ENCODE measurements at places on chromosomes 13 and 19.

GRCh38 chr13:106484084-106484483, 51.4 kb downstream of the EFNB2 start:
- no peak for DNase-seq

DNA sequence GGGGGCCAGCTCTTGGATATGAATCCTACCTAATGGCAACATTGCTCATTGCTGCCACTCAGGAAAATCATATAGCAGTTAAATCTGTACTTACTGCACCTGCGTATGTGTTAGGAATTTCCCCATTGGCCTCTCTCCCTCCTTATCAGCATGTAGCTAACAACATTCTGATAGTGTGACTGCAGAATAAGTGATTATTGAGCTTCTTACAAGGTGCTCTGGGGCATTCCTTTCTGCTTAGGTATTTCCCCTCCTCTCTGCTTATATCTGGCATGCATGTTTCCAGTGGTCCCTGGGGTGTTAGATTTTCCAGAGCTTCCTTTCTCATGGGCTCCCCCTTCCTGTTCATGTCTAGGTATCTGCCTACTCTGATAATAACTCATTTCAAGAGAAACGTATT, 414.1 kb upstream of the SLITRK1 start:
- no peak for DNase-seq

DNA sequence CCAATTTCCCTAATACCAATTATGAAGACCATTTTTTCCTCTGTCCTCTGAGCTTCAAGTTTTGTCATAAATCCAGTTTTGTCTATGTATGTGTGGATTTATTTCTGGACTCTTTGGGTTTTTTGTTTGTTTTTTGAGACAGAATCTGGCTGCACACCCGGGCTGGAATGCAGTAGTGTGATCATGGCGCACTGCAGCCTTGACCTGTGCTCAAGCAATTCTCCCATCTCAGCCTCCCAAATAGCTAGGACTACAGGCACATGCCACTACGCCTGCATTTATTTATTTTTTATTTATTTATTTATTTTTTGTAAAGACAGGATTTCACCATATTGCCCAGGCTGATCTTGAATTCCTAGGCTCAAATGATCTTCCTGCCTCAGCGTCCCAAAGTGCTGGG, 45.3 kb upstream of the GTF3A start:
- no peak for DNase-seq

DNA sequence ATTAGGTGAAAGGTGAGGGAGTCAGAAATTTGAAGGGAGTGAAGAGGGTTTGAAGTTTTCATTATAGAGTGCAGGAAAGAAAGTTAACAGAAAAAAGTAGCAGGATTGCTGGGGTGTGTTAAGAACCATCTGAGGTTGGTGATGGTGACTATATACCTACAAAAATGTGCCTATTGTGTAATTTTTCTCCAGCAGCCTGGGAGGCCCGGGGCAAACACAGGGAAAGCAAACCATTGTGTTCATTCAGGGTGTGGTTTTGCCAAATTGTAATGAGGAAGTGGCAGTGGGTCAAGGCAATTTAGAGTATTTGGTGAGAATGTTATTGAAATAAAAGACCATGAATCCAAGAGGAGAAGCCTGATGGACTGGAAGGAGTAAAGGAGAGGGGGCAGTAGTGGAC, 8.2 kb upstream of the SUCLA2 start:
- no peak for DNase-seq

- DNase-seq: no peak
Observed at GRCh38 chr13:42893214-42893671, 98.8 kb downstream of the EPSTI1 start.

DNA sequence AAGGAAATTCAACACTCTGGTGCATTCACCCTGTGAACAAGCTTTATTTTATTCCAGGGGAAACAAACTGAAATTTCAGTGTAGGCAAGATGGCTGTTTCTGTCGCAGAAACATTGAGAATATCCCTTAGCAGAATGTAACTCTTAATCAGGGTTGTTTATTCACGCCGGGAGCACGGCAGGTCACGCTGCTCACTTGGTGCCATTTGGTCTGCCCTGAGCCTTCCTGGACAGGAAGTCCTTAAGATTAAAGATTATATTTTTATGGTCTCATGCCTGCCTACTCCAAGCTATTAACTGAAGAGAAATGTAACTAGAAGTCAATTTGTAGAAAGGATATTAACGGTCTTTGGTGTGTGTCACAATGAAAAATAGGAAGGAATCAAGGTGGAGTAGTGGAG, 185.3 kb upstream of the ARGLU1 start:
- no peak for DNase-seq

- DNase-seq: no peak
Observed at GRCh38 chr19:14222886-14223285, 16.9 kb upstream of the ADGRL1 start.

DNA sequence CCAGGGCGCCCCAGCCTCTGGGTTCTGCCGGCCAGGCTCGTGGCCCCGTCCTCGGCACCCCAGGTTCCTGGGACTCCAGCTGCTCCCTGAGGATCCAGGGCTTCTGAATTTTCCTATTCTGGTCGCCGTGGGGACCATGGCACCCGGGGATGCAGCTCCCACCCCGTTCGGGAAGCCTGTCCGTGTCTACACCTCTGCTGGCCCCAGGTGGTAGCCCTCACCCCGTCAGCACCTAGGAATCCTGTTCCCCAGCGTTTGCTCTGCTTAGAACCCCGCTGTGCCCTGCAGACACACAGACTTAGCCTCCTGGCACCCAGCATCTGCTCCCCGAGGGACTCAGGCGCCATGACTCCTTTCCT, 960 bp downstream of the PPFIA3 start:
- no peak for DNase-seq

DNA sequence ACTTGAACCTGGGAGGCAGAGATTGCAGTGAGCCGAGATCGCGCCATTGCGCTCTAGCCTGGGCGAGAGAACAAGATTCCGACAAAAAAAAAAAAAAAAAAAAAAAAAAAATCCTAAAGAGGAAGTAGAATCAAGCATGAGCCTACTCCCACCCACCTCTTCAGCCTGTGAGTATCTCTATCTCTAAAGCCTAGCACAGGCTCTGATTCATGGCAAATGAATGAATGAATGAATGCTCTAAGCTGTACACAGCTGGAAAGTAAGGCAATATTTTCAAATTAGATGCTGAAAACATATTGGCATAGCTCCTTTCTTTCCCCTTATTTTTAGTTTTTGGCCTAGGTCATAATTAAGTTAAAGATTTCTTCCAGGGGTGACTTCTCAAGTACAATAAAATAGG, 35.7 kb upstream of the FAM216B start:
- DNase-seq: no peak

DNA sequence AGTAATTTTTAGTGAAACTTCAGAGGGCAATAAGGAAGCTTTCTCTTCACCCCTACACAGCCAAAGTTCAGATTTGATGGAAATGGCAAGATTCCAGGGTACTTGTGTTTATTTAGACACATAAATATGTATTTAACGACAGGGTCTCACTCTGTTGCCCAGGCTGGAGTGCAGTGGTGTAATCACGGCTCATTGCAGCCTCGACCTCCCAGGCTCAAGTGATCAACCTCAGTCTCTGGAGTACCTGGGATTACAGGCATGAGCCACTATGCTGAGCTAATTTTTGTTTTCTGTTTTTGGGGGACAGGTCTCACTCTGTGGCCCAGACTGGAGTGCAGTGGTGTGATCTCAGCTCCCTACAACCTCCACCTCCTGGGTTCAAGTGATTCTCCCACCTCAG, 2.0 kb upstream of the SYCE2 start:
- no peak for DNase-seq

- DNase-seq: no peak
Observed at GRCh38 chr19:49567861-49568441, 12.4 kb downstream of the NOSIP start.

- DNase-seq: no peak
Observed at GRCh38 chr19:38649305-38650171, 2.1 kb downstream of the ACTN4 start.

GRCh38 chr13:43878892-43879754, at the start of gene CCDC122:
Gene CCDC122 (minus strand): TSS chr13:43879740. CDS start chr13:43869376, 10,364 bp downstream.
- peak; percentile 66 for DNase-seq

DNA sequence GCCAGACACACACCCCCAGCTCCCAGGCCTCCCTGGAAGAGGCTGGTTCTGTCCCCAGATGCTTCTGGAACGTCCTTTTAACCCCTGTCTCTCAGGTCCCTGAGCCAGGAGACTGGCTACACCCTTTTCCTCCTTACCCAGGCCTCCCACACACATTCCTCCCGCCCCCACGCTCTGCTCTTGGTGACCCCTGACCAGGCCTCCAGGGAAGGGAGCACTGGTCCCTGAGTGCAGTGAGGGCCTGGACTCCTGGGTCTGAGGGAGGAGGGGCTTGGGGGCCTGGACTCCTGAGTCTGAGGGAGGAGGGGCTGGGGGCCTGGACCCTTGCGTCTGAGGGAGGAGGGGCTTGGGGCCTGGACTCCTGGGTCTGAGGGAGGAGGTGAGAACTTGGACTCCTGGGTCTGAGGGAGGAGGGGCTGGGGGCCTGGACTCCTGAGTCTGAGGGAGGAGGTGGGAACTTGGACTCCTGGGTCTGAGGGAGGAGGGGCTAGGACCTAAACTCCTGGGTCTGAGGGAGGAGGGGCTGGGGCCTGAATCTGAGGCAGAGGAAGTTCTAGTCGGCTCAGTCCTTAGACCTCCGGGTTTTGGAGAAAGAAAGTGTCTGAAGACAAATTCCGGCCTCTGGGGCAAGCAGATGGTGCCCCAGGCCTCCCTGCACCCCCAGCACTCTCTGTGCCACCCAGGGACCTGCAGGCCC, 527 bp downstream of the KLK6 start:
- DNase-seq: no peak

DNA sequence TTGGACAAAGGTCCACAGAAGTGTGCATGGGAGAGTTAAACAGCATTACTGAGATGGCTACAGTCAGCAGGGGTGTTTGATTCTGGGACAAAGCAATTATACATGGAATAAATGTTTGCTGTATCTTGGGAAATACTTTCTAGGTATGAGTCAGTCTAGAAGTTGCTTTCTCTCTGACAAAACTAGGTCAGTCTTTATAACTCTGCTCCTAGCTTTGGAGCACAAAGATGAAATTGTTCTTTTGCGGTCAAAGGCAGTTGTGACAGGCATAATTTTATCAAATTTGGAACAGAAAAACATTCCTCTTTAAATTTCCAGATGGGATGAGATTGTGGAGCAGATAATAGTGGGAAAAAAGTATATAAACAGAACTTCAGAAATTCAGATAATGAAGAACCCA, 1045.4 kb upstream of the MIR17HG start:
- no peak for DNase-seq

DNA sequence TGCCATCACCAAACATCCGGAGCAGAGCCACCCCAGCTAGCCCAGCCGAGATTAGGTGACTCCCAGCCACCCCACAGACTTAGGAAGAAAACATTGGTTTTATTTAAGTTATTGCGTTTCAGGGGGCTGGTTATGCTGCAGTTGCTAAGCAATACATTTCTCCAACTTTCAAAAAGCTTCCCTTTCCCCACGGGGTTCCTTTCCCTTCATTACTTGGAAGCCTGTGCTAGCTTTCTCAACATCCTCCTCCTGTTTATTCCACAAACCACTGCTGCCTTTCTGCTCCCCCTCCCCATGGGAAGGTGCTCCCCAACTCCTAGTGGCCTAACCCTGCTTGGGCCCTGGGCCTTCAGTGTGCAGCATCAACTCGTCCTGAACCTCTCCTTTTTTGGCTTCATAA, 52.6 kb downstream of the CDADC1 start:
- DNase-seq: no peak

DNA sequence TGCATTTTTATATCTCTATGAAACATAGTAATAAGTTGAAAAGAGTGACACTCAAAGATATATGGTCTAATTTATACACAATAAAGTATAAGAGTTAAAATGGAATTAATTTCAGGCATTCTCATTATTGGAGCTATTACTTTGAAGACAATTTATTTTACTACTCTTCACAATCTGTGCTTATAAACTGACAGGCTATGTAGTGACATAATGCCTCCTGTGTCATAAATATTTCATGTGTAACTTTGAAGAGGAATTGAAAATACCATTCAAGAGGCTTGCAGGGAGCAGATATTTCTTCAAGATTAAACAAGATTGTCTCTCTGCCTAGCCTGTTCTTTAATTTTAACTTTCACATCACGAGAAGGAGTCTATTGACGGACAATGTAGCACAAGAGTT, 1881.5 kb upstream of the PCDH20 start:
- no peak for DNase-seq

- no peak for DNase-seq
Observed at GRCh38 chr13:20701461-20701860, 2.0 kb upstream of the IL17D start.

DNA sequence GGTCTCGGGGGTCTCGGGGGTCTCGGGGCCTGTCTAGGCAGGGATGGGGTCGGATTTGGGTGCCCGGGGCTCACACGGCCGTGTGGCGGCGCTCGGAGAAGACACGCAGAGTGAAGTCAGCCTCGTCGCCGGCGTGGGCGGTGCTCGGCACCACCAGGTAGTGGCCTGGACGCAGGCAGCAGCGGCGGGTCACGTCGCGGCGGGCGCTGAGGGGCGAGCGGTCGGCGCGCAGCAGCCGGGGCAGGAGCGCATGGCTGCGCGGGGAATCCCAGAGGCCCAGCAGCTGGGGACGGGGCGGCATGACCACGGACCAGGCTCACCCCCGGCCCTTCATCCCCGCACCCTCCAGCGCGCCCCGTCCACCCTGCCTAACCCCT, 8.2 kb downstream of the CAPN12 start:
- DNase-seq: peak; percentile 45

DNA sequence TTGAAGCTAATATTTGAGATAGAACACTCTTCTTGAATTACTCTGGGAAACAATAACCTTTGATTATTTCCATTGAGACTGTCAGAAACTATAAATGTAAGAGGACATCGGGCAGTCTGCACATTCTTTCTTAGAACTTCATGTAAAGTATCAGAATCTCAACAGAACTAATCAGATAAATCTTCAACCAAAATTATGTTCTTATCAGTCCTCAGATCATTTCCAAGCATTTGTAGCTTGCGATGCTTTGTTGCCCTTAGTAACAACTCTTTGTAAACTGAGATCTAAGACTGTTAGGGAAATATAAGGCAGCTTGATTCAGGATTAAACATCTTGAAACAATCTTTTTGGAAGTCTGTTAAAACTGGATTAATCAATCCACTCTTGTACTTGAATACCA, 70.3 kb downstream of the FNDC3A start:
- DNase-seq: no peak

GRCh38 chr13:45728759-45729158, 26.6 kb downstream of the CBY2 start:
- no peak for DNase-seq

GRCh38 chr13:59641817-59642216, 521.9 kb downstream of the DIAPH3 start:
- no peak for DNase-seq

DNA sequence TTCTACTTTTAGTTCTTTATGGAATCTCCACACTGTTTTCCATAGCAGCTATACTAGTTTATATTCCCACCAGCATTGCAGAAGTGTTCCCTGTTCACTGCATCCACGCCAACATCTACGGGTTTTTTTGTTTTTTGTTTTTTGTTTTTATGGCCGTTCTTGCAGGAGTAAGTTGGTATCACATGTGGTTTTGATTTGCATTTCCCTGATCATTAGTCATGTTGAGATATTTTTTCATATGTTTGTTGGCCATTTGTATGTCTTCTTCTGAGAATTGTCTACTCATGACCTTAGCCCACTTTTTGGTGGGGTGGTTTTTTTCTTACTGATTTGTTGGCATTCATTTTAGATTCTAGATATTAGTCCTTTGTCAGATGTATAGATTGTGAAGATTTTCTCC, 89.7 kb downstream of the FRY start:
- DNase-seq: no peak

- no peak for DNase-seq
Observed at GRCh38 chr13:85521657-85522056, 277.6 kb downstream of the SLITRK6 start.

Measured in stimulated activated CD8-positive, alpha-beta memory T cell treated with anti-CD3 and anti-CD28 coated beads, Interleukin-4, amount 100 ng/mL, for 24 hours (primary cell).